ENCODE measurements at places on chromosomes 12 and 14.

DNA sequence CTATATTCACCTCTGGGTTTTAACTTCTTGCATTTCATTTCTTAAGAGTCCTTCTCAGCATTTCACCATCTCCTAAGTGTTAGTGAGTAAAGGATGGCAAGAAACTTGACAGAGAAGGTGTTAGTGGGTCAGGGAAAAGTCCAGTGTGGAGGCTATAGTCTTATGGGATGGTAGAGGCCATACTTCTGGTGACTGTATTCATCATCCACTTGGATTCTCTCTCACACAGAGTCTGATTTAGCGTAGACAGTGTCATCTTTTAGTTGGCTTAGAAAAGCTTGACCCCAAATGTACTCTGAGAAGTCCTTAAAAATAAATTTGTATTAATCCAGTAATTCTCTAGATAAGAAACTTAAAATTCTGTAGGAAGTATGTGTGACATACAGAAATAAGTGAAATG is 232.4 kb upstream of the FBXO33 start:
- no peak for DNase-seq

GRCh38 chr12:52566847-52567291 is 6.8 kb downstream of the KRT74 start:
- DNase-seq: no peak

- DNase-seq: no peak
These were observed 75.9 kb downstream of the DACT1 start for GRCh38 chr14:58713677-58714076.

DNA sequence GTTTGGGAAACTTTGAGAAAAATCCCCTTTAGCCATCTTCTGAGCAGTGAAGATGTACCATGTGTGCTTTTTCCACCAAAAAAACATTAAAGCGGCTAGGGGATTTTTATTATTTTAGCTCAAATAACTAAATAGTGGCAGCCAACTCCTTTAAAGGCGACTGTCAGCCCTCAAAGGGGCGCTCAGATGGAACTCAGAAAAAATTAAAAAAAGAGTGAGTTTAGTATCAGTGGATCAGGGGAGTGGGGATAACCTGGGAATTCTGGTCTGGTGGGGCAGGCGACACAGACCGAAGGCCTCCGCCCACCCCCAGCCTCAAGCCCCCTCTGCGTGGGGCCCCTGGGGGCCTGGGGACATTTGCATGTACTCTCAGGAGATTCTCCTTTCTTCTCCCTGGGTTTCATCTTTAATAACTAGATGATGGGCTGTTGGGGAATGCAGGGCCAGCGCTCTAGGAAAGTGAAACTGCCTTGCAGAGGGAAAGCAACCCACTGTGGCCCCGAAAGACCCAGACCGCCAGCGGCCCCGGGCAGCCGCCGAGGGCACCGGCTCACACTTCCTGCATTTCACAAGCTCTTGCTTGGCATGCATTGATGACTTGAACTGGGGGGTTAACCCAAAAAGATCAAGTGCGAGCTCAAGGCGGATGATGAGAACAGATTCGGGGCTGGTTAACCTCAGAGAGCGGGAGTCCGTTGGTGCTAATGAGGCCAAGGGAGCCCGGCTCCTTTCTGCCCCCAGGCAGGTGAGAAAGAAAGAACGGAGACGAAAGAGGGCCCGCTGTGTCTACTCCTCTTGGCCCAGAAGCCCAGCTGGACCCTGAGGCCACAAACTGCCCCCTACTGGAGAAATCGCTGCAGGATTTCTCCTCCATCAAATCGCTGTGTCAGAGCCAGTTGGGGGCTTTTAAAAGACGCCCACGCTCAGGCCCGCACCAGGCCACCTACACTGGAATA is 7.3 kb upstream of the BATF start:
- DNase-seq: no peak

DNA sequence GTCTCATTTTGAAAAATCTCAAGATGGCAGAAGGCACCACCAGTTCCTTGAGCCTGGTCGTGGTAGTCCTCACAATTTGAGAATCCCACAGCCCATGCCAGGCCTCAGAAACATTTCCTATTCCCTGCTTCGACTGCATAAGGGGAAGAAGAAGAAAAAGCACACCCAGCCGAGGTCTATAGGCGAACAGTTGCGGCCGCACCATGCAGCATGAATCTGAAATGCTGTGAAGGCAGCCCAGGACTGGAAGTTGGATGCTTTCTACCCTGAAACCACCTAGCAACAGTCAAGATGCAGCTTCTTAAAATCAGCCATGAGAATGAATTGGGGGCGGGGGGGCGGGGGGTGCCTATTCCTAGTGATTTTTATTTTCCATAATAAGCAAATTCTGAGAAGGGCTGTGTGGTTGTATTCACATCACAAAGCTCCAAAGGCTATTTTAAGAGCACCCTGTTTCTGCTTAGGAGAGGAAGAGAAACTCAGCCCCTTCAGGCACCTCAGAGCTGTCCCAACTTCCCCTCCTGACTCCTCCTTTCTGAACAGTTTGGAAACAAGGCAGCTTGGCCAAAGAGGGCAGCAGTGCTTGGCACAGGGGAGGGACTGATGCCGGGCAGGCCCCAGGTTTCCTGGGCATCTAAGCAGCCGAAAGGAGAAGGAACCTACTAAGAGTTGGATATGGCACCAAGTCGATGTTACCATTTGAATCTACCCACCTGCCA is 172.5 kb upstream of the FOXN3 start:
- DNase-seq: no peak
